ENCODE measurements at places on chromosomes 6 and 20.

DNA sequence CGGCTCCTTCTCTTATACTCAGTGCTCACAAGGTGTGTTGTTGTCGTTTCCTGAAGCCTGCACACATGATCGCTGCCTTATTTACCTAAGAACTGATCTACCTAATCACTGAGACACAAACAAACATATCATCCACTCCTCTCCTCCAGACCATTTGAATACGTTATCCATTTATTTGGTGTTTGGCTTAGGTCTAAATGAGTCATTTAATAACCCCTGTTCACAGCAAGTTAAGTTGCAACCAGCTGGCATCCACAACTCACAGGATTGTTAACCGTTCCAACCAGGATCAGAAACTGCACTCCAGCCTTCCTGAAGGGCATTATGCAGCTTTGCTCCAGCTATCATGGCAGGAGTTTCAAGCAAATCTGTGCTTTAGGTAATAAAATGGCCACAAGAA, 511.1 kb upstream of the MAP3K7 start:
- DNase-seq: no peak

- no peak for DNase-seq
Measured at GRCh38 chr6:137701942-137702341, 165.1 kb upstream of the TNFAIP3 start.

DNA sequence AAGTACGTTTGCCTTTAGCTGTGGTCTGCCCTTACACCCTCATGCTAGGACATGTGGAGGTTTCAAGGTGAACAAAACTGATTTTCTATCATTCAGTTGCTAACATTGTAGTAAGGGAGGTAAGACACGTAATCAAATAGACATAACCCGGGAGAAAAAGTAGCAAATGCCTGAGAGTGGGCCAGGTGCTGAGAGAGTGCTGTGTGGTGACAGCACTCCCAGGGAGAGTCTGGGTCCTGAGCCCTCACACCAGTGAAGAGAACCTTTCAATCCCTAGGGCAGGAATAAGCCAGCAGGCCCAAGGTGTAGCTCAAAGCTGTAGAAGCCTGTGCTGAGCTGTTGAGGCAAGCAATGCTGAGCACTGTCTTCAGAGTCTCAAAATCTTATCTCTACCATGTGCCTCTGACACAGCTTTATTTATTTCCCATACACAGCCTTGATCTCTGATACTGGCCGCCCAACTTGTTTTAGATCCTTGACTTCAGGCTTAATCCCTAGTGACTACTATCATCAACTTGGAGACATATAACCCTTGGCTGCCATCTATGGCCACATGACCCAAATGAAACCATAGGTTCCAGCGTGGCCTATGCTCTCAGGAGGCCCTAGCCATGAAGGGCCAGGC, 55.2 kb downstream of the TPD52L1 start:
- DNase-seq: no peak

- no peak for DNase-seq
Measured at GRCh38 chr6:149995235-149995750, 30.0 kb downstream of the RAET1L start.

DNA sequence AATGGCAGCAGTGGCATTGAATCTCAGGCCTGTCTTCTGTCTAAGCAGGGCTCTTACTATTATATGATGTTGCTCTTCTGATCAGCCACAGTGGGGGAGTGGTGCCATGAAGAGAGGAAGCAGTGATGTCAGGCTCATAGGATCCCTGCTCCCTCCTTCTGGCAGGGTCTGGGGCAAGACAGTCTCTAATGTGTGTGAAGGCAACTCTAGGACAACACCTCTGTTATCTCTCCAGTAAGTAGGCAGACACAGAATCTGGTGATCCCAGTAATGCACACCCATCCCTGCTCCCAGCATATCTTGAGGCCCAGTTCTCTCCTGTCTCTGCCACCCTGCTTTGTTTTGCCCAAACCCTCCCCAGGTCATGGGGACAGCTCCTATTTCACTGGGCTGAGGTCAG, 8.8 kb downstream of the C20orf202 start:
- no peak for DNase-seq

DNA sequence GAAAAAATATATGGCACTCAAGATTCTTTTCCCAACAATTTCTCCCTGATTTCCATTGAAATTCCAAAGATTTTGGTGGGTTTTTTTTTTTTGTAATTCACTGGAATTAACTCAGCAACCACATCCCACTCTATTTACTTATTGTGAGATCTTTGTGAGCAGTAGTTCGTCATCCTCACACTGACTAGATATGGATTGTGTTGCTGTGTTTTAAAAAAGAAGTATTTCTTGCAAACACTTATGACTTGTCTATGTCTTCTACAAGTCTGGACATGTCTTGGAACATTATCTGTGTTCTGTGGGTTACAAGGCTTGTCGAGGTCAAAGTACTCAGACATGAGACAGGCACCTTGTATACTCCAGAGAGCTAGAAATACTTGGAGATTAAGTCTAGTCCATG, 7.3 kb upstream of the TENT5A start:
- DNase-seq: no peak

- no peak for DNase-seq
Measured at GRCh38 chr6:48389146-48390043, 278.4 kb upstream of the PTCHD4 start.

GRCh38 chr6:125798734-125799508, 8.2 kb downstream of the NCOA7 start:
- DNase-seq: no peak

GRCh38 chr6:48775157-48775556, 664.2 kb upstream of the PTCHD4 start:
- no peak for DNase-seq

DNA sequence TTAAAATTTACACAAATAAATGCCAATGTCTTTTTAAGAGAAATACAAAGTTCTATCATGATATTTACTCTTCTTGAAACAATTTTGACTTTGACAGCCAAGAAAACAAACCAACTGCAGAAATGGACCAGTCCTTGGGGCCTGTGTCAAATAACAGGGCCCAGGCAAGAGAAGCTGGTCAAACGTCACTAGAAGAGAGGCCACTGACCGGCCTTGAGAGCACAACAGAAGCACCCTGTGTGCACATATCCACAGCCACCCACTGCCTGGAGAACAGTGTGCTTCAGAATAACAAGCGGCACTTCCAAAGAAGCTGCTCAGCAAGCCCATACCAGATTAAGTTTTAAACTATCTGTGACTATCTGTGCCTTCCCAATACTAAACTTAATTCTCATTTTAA, 14.8 kb downstream of the APMAP start:
- DNase-seq: no peak

GRCh38 chr6:48664826-48665225, 553.8 kb upstream of the PTCHD4 start:
- DNase-seq: no peak

GRCh38 chr6:108896111-108896661, 48.0 kb downstream of the ARMC2 start:
- no peak for DNase-seq

GRCh38 chr6:130851026-130851425, 23.8 kb downstream of the SMLR1 start:
- no peak for DNase-seq

- no peak for DNase-seq
Measured at GRCh38 chr6:146972546-146972945, 231.7 kb upstream of the STXBP5 start.

DNA sequence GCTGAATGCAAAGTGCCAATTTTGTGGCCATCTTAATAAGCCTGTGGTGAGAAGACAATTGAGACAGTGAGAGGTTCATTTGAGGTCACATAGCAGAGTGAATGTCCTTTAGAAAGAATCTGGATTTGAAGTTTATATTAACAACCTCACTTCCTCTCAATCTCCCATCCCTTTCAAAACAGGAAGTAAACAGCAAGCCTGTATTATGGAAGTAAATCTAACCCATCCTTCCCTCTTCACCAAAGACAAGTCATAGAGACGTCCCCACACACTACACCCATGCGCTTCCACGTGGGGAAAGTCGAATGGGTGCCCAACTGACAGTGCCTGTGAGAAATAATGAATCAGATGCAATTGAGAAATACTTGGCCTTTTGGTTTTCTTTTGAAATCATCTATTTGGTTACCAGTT, 28.8 kb upstream of the CCND3 start:
- no peak for DNase-seq

GRCh38 chr20:40848526-40848925, 159.5 kb upstream of the MAFB start:
- no peak for DNase-seq

- peak; percentile 39 for DNase-seq
Measured at GRCh38 chr20:58870293-58871014, 17.9 kb downstream of the GNAS start.

GRCh38 chr6:137623293-137623692, 129.1 kb upstream of the OLIG3 start:
- no peak for DNase-seq

GRCh38 chr20:63119963-63120807, 95.7 kb downstream of the YTHDF1 start:
- no peak for DNase-seq

- no peak for DNase-seq
Measured at GRCh38 chr6:70709826-70710225, 42.1 kb downstream of the SMAP1 start.

- DNase-seq: no peak
Measured at GRCh38 chr6:39490108-39490507, 167.6 kb upstream of the KCNK16 start.

GRCh38 chr6:155100087-155100486, 105.0 kb downstream of the TIAM2 start:
- DNase-seq: no peak

- DNase-seq: no peak
Measured at GRCh38 chr6:33297956-33298772, 578 bp downstream of the RGL2 start.

DNA sequence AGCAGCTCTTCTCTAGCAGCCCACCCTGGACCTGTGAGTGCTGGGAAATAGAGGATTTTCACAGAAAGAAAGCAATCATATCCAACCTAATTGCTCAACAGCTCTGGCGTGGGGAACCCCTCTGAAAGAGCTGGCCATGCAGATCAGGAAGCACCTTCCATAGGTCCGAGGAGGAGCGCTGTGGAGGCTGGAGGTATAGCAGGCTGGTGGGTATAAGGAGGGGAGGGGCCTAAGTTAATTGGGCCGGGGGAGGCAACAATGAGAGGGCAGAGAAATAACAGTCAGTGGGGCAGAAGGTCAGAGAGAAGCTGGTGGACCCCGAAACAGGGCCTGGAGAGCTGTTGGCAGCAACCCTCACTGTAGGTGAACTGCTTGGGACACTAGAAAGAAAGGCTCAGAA, 40.8 kb downstream of the SNRNP48 start:
- DNase-seq: no peak

DNA sequence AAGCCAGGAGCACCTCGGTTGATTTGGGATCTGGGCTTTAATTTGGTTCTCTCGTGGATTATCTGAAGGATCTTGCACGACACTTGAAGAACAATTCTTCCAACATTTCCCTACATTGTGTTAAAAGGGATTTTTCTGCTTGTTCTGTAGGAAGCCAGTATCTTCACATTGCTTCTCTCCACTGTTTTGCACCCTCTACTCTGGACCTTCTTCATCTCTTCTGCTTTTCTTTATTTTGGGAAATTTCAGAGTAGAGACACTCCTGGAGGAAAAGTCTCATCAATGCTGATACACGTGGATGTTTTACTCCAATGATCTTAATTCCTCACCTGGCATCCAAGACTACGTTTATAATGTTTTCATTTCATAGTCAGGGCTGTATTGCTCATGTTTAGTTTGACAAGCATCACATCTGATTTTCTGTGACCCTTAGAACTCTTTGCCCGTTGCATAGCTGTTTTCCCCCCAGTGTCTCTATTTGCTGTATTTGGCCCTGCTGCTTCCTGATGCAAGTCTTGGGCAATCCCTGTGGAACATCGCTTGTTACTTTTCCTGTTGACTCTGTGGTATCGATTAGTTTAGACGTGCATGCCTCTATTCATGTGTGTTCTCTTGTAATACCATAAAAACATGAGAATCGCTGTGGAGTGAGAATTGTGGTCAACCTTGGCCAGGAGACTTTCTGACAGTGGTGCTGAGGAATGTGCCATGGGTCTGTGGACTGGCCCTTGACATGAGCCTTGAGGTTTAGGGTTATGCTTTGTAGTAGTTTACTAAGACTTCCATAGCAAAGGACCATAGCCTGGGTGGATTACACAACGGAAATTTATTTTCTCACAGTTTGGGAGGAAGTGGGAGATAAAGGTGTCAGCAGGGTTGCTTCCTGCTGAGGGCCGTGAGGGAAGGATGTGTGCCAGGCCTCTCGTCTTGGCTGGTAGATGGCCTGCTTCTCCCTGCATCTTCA, 12.5 kb downstream of the PLCB1 start:
- no peak for DNase-seq

GRCh38 chr20:24411003-24411833, 58.2 kb upstream of the SYNDIG1 start:
- no peak for DNase-seq

- DNase-seq: no peak
Measured at GRCh38 chr6:11233673-11234573, 1.5 kb upstream of the NEDD9 start.

- DNase-seq: no peak
Measured at GRCh38 chr6:151412909-151413308, 21.6 kb upstream of the ZBTB2 start.

DNA sequence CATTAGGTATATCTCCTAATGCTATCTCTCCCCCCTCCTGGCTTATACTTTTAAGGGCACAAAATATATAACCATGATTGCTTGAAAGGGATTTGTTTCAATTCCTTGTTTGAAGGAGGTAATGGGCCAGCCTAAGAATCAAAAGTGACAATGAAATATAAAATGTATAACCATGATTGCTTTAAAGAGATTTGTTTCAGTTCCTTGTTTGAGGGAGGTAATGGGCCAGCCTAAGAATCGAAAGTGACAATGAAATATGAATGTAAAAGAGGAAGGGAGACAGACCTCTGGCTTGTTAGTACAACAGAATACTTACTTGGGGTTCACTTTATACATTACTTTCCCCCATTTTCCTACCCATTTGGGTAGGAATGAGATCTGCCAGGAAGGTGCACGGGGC, 55.5 kb downstream of the FOXC1 start:
- no peak for DNase-seq

DNA sequence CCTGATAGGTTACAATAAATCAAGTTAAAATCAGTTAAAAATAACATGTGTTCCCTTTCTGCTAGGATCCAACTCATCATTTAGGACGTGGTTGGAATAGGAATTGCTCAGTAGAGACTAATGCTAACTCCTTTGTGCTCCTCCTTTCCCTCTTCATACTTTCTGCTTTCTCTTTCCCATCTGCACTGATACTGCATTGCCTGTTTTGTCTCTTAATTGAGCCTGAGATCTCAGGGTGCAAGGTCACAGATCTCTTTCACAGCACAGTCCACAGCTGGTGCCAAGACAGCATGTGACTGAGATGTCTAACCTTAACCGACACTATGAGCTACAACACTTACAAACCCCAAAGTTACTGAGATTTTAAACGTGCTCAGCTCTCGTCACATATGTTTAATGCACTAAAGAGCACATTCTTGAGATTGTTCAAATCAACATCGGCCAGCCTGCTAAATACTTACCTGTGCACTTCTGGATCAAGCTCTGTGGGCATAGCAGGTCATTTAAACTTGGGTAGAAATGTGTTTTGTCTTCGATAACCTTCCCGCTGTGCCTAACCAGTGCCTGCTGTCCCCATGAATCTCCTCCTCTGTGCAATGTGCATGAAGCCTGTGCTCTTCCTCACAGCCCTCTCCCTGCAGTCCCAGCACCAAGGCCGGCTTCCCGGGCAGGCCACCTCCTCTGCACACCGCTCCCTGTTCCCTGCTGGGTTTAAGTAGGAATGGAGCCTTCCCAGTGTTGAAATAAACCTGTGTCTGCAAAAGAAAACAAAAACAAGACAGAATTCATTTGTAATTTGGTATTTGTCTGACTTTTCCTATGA, 39.6 kb upstream of the AFDN start:
- no peak for DNase-seq

GRCh38 chr20:42018979-42019378, 400.8 kb upstream of the CHD6 start:
- DNase-seq: no peak

- no peak for DNase-seq
Measured at GRCh38 chr6:20260360-20260759, 48.1 kb upstream of the MBOAT1 start.
